ENCODE measurements at places on chromosomes 7 and 10. TPM values are rescaled to one million over a fixed set of nuclear protein-coding genes. Genes with fewer than 3 reads are reported as not detected.

- no peak for DNase-seq
Observed at GRCh38 chr10:59870152-59870551, 36.2 kb downstream of the CCDC6 start.

GRCh38 chr10:91983416-91983815 is 59.8 kb downstream of the BTAF1 start:
- no peak for DNase-seq

- DNase-seq, result no peak
Observed at GRCh38 chr10:129373718-129374117, 93.3 kb upstream of the MGMT start.

GRCh38 chr10:79487296-79488194 is 24.8 kb upstream of the EIF5AL1 start:
- no peak for DNase-seq

DNA sequence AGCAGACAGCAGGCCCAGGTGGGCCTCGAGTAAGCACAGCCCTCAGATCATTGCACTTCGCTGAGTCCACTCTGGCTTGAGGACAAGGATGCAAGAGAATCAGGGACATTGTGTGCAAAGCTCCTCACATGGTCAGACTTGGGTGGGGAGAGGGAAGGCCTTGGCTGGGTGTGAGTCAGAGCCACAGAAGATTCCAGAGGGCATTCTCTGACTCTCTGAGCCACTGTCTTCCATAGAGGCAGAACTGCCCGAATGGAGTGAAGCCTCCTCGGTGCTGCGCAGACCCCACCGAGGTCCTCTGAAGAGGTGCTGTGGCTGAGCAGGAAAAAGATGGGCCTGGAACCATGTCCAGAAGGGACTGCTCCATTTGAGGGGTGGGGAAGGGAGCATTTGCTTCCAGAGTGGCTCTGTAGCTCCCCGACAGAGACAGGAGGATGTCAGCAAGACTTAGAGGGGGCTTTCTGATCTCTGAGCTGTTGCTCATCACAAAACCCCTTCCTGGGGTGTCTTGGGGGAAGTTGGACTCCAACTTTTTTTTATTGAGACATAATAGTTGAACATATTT is 120.8 kb downstream of the PTPN20 start:
- DNase-seq, result no peak

GRCh38 chr10:105239311-105240219 is 598.5 kb downstream of the SORCS3 start:
- peak; percentile 62 for DNase-seq

- no peak for DNase-seq
Observed at GRCh38 chr7:129617652-129618051, 6.1 kb downstream of the NRF1 start.

The SCIN gene
- 9.0 TPM for total RNA-seq

- DNase-seq, result no peak
Observed at GRCh38 chr7:46488607-46489006, 567.5 kb upstream of the IGFBP3 start.

DNA sequence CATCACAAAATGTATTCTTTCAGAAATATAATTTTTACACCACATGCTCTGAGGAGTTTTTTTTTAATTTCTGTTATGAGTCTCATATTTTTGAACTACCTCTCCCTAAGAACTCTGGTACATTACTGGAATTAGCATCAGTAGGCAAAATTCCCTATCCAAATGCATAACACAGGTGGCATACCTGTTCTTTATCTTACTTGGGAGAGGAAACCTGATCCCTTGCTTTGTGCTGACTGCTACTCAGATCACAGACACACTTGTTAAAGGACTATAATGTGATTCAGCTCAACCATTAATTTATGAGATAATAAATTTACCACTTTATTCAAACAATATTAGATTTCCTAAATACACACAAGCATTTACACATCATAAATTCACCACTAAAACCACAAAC is 617.2 kb downstream of the GRM8 start:
- no peak for DNase-seq

DNA sequence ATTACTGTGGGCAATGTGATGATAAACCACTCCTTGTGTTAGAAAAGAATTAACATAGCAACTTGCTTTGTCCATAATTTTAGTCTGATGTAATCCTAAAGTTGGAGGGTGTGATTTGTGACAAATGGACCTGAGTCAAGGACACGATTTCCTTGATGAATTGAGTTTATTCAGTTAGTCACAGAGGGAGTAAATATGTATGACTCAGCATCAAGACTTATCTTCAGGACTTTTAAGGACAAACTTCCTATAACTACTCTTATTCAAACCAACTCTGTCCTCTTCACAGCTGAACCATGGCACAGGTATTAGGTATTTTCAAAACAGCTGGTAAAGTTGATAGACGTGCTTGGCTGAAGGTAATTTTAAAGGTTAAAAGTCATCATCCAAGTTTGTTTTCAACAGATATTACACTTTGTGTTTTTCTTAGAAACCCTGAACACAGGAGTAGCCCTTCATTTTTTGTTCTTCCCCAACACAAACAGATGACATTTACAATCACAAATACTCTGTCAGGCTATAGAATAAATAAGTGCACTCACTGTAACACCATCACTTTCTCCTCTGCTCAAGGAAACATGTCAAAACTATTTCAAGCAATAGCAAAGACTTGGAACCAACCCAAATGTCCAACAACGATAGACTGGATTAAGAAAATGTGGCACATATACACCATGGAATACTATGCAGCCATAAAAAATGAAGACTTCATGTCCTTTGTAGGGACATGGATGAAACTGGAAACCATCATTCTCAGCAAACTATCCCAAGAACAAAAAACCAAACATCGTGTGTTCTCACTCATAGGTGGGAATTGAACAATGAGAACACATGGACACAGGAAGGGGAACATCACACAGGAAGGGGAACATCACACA is 54.5 kb downstream of the COA1 start:
- DNase-seq, result no peak

GRCh38 chr10:42594246-42594650 is 44.1 kb downstream of the ZNF33B start:
- DNase-seq, result no peak

GRCh38 chr10:15455456-15455855 is 84.4 kb upstream of the FAM171A1 start:
- DNase-seq, result no peak

GRCh38 chr10:43394868-43395267 is 14.1 kb downstream of the HNRNPF start:
- DNase-seq, result no peak

The CALML5 gene
- total RNA-seq, result not detected

GRCh38 chr7:15821484-15822427 is 135.3 kb upstream of the MEOX2 start:
- no peak for DNase-seq

- peak; percentile 24 for DNase-seq
Observed at GRCh38 chr10:42836771-42837468, 54.3 kb downstream of the BMS1 start.

The MRLN gene
- total RNA-seq, result 1.6 TPM

The SPRN gene
- total RNA-seq, result 4.8 TPM

- no peak for DNase-seq
Observed at GRCh38 chr7:15544050-15544449, 17.8 kb downstream of the AGMO start.

GRCh38 chr10:35208536-35208935 is 81.9 kb downstream of the CREM start:
- no peak for DNase-seq

- DNase-seq, result no peak
Observed at GRCh38 chr7:122064971-122065370, 79.1 kb downstream of the AASS start.

DNA sequence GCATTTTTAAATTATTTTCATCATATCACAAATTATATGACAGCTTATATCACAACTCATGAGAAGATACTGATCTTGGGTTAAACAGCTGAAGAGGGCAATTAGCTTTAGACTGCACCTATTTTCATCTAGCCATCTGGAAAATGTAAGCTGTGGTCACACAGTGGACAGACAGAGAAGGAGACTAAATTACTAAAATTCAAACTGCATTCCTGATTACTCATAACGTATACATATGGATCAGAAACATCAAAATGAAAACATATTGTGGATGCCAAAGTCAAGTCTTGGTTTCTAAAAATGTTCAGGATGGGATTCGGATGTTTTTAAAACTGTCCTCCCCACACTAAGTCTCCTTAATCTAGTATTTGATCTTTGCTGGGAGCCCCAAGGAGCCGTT is 6.6 kb downstream of the BBIP1 start:
- DNase-seq, result no peak

DNA sequence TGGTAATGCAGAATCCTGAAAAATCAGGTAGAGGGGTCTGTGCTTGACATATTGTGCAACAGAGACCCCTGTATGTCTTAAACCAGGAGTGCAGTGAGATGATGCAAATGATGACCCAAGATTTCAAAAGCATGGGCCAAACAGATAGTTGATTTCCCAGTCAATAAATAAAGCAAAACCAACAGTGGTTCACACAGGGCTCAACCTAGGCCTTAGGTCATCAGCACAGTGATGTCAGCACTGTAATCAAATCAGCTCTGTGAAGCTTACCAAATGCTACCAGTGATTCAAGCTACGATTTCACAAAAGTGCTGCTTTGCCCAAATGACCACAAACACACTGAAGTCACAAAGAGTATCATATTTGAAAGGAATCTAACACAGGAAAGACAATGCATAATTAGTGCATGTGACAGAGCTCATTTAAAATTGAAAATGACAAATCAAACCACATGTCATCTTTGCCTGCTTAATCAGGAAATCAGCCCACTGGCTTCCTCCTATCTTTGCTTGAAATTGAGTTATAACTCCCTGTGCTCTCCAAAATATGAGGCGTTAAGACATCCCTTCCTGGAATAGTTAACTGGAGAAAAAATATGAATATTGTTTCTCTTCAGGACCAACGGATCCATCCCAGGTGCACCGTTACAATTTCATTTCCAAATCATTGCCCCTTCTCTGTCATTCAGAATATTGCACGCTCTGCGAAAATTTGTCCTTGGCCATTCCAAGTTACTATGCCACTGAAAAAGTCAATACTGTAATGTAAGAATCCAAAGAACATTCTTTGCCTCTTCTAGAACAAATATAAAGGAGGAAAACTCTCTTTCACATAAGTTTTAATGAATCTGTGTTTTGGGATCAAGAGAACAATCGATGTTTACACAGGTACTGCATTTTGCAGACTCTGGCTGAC is 41.9 kb upstream of the ASL start:
- DNase-seq, result peak; percentile 15

DNA sequence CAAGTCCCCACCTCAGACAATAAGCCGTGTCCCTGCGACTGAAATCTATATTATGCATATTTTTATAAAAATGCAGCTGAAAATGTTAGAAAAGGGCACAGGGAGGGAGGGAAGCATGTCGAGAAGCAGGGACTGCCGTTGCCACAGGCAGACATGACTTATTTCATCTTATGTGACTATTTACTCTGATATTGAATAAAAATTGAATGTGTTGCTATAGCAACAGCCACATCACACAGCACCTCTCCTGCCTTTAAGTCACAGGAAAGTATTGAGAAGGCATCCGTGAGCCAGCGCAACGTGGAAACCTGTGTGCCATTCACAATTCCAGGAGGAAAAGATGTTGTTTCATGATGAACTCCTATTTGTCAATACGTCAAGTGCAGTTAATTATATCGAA is 549.5 kb downstream of the DNAJB6 start:
- DNase-seq, result no peak

DNA sequence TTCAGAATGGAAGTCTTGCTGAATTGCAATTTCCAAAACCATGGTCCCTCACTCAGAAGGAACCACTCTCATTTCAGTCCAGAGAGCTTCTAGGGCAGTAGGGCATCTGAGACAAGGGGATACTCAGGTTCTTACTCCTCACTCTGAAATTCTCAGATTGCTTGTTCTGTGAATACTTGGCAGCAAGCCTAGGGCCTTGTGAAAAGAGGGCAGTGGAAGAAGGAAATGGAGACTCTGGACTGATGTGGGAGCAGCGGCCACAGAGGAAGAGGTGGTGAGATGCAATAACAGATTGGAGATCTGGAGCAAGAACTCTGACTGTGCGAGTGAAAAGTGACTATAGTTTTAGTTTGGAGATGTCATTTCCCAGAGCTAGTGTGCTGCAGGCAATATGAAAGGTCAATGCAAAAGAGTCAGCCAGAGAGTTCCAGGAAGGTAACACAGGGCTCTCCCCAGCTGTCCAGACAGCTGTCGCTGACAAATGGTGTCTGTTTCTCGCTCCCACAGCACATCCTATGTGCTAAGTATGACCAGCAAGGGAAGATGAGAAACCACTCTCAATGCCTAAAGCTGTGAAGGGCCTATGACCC is 291.6 kb upstream of the KIAA1217 start:
- DNase-seq, result no peak

The CROT gene
- 17.7 TPM for total RNA-seq

- DNase-seq, result no peak
Observed at GRCh38 chr7:110973196-110973990, 117.5 kb upstream of the LRRN3 start.

The CLRN3 gene
- 0.20 TPM for total RNA-seq

The WDR86 gene
- total RNA-seq, result 139 TPM

GRCh38 chr10:99742701-99743100 is 10.7 kb downstream of the CUTC start:
- no peak for DNase-seq

The CCL24 gene
- not detected for total RNA-seq

The GPR26 gene
- 1.8 TPM for total RNA-seq

- DNase-seq, result no peak
Observed at GRCh38 chr10:58265249-58265648, 2.4 kb downstream of the IPMK start.

DNA sequence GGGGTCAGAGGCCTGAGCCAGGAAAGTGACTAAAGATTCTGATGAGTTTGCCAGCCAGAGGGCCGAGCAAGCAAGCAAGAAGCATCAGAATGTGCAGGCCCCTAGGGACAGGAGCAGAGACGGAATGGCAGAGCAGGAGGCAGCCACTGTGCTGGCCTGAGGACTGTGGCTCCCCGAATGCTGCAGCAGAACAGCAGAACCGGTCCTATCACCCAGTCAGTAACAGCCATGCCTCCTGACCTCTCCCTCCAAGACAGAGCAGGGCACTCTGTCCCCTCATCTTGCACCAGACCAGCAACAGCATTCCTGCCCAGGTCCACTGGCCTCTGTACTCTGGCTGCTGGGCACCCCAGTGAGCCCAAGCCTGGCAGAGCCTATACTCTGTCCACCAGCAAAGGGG is 85.9 kb downstream of the ARHGAP22 start:
- no peak for DNase-seq

- DNase-seq, result no peak
Observed at GRCh38 chr7:132430861-132431822, 145.1 kb downstream of the PLXNA4 start.

DNA sequence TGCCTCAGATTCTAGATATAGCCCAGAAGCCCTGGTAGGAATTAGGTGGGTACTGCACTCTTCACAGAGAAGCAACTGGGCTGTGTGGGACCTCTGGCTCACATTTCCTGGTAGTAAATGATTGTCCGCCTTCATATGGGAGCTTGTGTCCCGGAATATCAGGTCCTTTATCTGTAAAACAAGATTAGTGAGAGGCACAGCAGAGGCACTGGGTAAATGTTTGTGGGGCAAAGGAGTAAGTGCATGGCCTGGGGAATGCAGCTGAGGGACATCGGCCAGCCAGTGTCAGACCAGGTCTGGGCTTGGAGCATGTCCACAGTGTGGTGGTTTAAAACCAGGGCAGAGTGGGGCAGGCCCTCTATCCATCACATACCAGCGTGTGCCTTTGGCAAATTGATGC is 323.3 kb upstream of the ZMIZ1 start:
- no peak for DNase-seq

Data from spinal cord (tissue), 10 donors.